ENCODE measurements at places on chromosomes 7 and 10.

DNA sequence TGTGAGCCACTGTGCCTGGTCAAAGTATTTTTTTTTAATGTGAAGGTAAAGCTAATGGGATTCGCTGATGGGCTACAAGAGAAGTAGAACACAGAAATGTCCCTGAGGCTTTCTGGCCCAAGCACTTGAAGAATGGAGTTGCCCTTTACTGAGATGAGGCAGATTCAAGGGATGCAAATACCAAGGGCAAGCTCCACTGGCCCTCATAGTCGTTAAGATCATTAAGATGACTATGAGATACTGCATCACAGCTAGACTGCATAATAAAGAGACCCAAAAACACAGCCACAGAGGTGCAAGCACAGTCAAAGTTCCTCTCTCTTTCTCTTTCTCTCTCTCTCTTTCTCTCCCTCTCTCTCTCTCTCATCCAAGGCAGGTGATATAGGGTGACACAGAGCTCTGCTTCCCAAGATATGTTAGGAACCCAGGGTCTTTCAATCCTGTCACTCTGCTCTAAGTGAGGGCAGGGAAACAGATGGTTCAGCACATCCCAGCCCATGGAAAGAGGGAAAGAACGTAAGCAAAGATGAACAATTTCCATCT is 117.4 kb downstream of the SFMBT2 start:
- no peak for DNase-seq

DNA sequence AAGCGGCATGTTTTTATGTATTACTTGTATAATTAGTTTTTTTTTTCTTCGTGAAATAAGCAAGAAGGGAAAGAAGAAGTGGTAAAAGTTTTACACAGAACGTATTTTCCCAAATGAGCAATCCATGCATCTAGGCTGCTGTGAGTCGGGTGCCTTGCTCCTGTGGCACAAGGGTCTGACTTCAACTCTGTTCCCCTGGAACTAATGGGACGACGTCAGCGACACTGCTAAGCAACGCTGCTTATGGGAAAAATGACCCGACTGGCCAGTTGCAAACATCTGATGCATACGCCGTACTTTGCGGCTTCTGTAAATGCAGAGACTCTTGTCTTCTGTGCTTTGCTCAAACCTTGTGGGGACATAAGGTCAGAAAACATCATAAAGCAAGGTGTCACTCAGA is 66.3 kb downstream of the MPP7 start:
- no peak for DNase-seq

DNA sequence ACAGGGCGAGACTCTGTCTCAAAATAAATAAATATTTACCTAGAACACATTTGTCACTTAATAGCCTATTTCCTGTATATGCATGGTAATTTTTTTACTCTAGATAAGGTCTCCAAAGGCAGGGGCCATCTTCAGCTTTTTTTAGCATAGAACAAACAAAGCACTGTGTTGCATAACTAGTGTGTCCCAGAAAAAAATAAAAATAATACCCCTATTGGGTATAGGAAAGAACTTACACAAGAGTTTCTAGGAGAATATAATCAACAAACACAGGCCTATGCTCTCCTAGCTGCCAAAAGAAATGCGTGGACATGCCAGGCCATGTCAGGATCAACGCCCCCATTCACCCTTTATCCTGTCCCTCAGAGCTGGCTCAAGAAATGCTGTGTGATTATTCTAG is 103.6 kb downstream of the PARD3 start:
- DNase-seq: no peak

GRCh38 chr10:113552701-113553100 is at the start of gene HABP2:
Gene HABP2, plus strand, starts transcription at chr10:113553053. Its CDS starts 69 bp downstream, at chr10:113553122.
- DNase-seq: peak; percentile 50

- DNase-seq: no peak
Observed at GRCh38 chr7:48083114-48083830, 5.8 kb upstream of the UPP1 start.

DNA sequence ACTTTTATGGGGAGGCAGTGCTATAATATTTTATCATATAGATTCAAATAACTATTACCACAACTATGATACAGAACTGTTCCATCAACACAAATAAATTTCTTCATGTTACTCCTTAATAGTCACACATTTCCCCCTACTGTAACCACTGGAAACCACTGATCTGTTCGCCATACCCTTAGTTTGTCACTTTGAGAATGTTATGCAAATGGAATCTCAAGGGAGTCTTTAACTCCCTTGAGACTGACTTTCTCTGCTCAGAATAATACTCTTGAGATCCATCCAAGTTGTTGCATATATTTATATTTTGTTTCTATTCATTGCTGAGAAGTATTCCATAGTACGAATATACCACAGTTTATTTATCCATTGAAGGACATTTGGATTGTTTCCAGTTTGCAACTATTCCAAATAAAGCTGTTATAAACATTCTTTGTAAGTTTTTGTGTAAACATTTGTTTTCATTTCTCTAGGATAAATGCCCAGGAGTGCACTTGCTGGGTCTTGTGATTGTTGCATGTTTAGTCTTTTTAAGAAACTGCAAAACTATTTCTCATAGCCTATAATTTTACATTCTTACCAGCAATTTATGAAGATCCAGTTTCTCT is 19.7 kb upstream of the PON2 start:
- DNase-seq: no peak

- no peak for DNase-seq
Observed at GRCh38 chr7:19709249-19709578, 377 bp upstream of the POLR1F start.

GRCh38 chr7:41459183-41459582 is 243.7 kb downstream of the INHBA start:
- no peak for DNase-seq

GRCh38 chr10:4807761-4808507 is 18.1 kb upstream of the AKR1E2 start:
- DNase-seq: no peak

GRCh38 chr7:81957517-81957916 is 187.7 kb upstream of the HGF start:
- no peak for DNase-seq

GRCh38 chr7:107122486-107122911 is 46.3 kb upstream of the HBP1 start:
- DNase-seq: no peak

GRCh38 chr10:1499359-1499957 is 237.9 kb downstream of the ADARB2 start:
- DNase-seq: no peak

DNA sequence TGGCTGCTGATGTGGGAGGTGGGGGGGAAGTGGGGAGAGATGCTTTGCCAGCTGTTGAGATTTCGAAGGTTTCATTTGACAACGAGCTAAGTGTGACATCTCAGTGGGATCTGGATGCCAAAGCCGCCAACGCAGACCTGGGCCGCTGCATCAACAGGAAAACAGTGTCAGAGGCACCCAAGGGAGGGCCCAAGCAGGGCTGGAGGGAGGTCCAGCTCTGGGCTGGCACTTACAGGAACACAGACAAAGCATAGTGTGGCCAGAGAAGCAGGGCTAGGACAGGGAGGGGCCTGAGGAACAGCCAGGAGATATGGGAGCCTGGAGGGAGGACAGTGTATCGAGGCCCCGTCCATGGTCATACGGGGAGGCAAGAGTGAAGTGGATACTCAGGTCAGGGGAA is 73.1 kb downstream of the GTF2IRD1 start:
- DNase-seq: no peak

DNA sequence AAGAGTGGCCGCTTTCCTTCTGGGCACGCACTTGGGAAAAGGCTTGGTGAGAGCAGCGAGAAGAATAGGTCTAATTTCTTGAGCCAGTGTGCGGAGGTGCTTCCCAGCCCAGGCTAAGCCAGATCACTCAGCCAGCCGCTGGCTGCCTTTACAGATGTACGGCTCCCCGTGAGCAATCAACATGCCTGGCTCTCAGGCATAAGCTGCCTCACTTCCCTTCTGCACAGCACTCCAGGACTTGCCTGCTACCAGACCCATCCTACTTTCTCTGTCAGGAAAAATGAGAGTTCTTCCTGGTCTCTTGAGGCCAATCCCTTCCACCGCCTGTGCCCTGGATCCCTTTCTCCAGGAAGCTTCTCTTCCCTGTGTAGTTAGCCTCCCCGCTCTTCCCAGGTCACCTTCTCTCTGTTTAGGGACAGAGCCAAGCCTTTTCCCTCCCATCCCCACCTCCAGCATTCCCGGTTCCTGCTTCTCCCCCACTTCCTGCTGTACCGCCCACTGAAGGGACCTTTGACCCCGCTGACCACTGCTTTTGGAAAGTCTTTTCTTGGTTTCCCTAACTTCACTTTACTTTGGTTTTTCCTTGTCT is 1.1 kb upstream of the ACTR3C start:
- peak; percentile 29 for DNase-seq

DNA sequence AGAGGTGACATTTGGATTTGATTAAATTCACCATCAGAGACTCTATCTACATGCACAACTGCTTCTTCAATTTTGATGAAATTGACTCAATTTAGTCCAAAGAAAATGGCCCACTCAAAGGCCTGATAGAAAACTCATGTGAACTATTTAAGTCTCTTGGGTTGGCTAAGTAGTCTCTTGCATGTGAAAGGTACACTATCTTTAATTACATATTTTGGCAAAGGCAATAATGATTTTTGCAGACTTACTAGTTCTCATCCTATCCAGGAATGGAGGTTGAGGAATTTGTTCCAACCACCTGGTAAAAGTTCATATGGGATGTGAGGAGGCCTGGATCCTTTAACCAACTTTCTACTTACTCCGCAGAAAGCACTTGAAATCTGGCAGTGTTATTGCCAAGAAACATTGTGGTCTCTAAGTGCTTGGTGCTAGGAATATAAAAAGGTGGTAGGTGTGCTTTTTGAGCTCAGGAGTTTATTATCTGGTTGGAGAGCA is 618.6 kb upstream of the MKI67 start:
- no peak for DNase-seq

DNA sequence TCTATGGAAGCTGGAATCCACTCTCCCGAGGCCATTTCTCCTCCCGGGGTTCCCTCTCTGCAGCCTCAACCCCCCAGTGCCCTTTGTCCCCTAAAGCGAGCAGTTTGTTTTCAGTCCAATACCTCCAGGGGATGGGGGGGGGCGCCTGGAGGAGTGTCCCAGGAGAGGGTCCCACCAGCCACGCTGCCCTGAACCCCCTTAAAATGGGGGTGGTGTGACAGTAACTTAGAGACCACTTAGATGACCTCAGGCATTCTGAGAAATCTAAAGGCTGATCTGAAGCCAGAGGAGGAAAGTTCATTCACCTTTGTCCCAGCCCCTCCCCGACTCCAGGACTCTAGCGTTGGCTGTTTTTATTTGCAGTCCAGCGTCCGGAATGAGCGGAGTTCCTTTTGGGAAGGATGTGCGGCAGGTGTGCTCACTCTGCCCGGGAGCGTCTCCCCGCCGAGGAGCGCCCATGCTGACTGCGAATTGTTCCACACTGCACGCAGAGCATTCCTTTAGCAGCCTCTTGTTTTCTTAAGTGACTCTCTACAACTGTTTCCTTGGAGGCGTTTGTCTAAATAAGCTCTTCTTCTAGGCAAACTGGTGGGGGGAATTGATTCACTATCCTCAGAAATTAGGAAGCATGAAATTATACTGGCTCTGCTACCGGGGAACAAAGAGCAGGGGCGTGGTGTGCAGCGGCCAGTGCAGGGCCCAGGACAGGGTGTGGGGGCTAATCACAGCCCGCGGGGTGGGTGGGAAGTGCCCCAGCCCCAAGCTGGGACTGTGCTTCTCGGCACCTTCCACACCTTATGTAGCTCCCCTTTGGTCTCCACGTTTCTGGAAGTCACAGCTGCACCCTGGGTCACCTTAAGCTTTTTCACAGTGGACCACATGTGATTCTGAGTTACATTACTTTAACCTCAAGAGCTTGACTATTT is 46.3 kb downstream of the SYPL1 start:
- peak; percentile 62 for DNase-seq

GRCh38 chr7:157019718-157020451 is 9.4 kb upstream of the MNX1 start:
- no peak for DNase-seq

- DNase-seq: no peak
Observed at GRCh38 chr10:47379445-47379785, 4.7 kb downstream of the ZNF488 start.

GRCh38 chr10:79219322-79219957 is 127.8 kb upstream of the PPIF start:
- no peak for DNase-seq

DNA sequence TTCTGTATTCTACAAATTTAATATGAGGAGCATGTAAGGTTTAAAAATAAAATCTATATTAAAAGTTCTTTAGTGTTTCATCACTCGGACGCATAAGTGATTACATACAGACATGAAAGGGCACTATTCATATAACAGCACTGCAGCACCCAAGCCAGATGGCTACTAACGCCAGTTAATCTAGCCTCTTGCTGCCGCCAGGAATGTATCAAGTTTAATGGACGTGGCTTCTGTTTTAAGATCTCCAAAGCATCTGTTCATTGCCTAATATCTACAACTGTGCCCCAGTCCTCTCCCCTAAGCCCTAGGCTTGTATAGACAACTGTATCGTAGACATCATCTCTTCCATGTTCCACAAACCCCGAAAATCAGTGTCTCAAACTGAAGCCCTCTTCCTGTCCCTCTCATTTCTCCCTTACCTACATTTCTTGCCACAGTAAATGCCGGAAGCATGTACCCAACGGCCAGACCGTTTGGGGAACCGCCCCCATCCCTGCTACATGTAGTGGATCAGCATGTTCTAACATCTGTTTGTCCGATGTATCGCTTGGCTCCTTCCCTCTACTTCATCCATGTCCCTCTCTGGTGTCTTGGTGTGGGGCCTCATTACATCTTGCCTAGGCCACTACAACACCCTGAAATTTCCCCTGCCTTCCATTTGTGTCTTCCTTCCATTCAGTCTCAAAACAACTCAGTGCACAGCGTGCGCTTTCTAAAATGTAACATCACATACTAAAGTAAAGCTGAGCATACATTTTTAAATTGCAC is 147.5 kb upstream of the RSU1 start:
- DNase-seq: no peak

DNA sequence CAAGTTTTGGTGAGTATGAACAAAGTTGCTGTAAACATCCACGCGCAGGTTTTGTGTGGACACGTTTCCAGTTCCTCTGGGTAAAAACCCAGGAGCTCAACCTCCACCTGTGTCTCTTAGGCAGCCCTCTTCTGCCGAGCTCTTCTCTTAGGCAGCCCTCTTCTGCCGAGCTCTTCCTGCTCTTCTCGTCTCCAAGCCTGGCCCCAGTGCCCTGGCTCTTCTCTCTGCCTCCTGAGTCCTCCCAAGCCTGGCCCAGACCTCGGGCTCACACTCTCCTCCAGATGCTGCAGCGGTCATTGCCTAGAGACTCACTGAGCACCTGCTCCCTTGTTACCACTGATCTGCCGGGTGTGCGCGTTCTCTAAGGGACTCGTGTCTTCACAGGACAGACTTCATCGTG is 38.7 kb upstream of the BNIP3 start:
- DNase-seq: no peak

GRCh38 chr10:70584366-70584765 is 18.2 kb downstream of the PRF1 start:
- no peak for DNase-seq

GRCh38 chr7:25249772-25250171 is 21.5 kb upstream of the NPVF start:
- no peak for DNase-seq

DNA sequence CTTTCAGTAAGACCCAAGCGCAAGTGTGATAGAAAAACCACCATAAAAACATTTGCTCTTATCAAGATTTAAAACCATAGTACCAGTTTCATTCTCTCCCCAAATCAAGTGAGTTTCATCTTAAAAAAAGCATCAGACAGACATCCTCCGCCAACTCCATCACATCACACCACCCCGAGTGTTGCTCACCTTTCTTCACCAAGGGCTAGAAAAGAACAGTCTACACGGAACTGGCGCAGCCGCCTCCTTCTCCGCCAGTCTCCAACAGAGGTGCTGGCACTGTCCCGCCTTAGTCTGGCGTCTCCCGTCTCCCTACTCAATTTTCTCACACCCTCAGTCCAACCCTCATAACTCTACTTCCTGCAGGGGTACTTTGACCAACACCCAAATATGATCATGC is 46.9 kb upstream of the WIPI2 start:
- no peak for DNase-seq
